ENCODE measurements at places on chromosomes 6 and 20.

DNA sequence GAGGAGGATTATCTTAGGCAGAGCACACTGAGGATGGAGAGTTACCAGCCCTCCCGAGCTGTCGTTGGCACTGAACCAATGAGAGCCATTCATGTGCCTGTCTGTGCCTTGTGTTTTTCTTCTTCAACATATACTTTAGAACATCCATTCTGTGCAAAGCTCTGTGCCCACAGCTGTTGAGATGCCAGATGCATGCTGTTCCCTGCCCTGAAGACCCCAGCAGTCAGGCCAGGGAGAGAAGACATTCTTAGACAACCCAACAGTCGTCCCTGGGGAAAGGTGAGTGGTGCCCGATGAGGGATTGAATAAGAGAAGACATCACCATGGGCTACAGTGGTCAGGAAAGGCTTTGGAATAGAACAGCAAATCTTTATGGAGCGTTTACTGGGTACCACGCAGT is 114.1 kb downstream of the NRN1 start:
- no peak for DNase-seq

DNA sequence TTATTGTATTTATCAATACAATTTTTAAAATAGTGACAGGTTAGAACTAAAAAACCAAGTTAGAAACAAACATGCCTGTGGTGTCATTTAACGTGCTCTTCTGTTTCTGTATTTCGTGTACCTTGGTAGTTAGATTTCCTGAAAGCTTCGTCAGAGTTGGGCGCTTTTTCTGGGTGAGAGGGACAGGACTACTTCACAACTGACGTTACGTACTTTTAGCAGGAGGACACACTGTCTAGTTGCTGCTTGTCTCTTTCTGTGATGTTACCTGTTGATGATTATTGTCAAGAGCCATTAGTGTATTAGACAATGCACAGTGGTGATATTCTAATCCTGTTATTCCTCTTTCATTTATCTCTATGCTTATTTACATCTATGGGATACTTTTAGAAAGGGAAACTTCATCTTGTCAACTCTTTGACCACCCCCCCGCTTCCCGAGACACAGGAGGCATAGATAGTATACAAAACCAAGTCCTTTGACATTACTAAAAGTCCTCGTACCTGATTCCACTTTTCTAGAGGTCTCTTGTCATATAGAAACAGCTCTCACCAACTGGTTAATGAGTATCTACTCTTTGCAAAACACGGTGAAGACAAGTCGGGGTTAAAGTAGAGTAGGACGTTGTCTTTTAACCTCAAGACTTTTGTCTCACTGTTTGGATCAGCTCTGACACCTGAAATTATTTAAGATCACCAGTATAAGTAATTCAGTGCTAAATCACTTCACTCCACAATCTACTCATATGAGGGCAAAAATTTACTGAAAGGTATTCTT is 96.3 kb downstream of the LYRM2 start:
- no peak for DNase-seq

GRCh38 chr20:9919271-9920014 is 80.6 kb upstream of the PAK5 start:
- DNase-seq, result no peak

DNA sequence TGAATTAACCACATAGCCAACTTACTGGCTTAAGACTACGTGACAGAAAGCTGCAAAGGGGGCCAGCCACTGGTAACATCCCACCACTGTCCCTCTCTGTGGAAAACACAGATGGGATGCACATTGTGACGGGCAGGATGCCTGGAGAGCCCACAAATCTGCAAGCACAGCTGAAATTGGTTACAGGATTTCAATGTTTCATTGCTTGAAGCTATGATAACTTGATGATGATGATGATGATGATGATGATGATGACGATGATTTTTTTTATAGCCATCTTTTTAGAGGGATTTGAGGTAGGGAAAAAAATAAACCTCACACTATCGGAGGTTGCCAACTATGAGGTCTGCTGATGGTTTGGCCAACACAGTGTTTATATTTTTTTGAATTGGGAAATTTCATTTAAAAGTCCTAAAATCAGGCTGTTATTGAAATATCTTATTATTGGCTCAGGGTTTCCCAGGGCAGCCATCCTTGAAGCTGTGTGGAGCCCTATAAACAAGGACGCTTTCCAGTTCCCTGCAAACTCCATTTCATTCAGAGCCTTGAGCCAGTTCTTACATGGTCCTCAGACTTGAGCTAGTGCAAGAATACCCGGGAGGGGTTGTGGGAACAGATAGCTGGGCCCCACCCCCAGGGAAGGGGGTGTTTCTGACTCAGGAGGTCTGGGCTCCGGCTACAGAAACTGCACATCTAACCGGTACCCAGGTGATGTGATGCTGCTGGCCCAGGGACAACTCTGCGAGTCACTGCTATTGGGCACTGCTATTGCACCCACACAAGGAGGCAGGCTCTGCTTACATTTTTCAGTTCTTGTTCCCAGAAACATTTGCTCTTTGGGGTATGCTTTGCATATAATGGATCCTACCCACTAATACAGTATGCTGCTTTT is 27.1 kb downstream of the BCAS1 start:
- DNase-seq, result no peak

- DNase-seq, result no peak
Observed at GRCh38 chr6:11805259-11806053, 26.9 kb upstream of the ADTRP start.

GRCh38 chr20:51586005-51586440 is 43.5 kb upstream of the NFATC2 start:
- DNase-seq, result no peak

DNA sequence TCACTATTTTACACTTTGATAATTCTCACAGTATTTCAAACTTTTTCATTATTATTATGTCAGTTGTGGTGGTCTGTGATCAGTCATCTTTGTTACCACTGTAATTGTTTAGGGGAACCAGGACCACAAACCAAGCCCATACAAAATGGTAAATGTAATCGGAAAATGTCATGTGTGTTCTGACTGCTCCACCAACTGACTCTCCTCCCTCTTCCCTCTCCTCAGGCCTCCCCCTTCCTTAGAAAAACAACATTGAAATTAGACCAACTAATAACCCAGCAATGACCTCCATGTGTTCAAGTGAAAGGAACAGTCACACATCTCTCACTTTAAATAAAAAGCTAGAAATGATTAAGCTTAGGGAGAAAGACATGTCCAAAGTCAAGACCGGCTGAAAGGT is 63.8 kb downstream of the GMDS start:
- no peak for DNase-seq

DNA sequence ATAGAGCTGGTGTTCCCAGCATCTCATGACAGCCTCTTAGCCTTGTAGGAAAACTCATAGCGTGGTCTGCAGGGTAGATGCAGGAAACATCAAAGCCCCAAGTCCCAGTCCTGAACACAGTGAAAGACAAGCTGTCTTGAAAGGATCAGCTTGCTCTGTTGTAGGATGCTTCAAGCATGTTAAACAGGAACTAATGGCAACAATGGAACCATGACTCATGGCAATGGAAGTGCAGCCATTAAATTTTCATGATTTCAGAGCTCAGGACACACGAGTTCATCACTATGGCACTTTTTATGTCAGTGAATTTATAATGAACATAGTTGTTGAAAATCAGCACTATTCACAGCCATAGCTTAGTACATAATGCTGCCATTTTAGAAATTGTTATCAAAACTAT is 367.7 kb downstream of the KIF16B start:
- DNase-seq, result no peak
